ENCODE measurements at places on chromosomes 1 and 21. TPM values are rescaled to one million over a fixed set of nuclear protein-coding genes. Genes with fewer than 3 reads are reported as not detected.

The OR2T8 gene
- not detected for total RNA-seq

The TCEA3 gene
- total RNA-seq: 0.86 TPM

The MSH4 gene
- 0.10 TPM for total RNA-seq

The ABL2 gene
- 188 TPM for total RNA-seq

The PADI2 gene
- not detected for total RNA-seq

The PRAMEF9 gene
- total RNA-seq: not detected

The TRNP1 gene
- total RNA-seq: 13.3 TPM

The CASQ1 gene
- total RNA-seq: not detected

The SH2D2A gene
- total RNA-seq: 0.33 TPM

The NBPF1 gene
- 37.3 TPM for total RNA-seq

The OPRD1 gene
- not detected for total RNA-seq

The THEM5 gene
- total RNA-seq: not detected

The CNIH3 gene
- 0.98 TPM for total RNA-seq

The NHLH1 gene
- total RNA-seq: 0.19 TPM

The HTR1D gene
- under 0.01 TPM for total RNA-seq

The ID3 gene
- 400 TPM for total RNA-seq

The OR2T11 gene
- not detected for total RNA-seq

The S100B gene
- total RNA-seq: not detected

The RHD gene
- not detected for total RNA-seq

The THEMIS2 gene
- total RNA-seq: 9.8 TPM

The C1orf116 gene
- not detected for total RNA-seq

The PRELP gene
- total RNA-seq: under 0.01 TPM

The FNBP1L gene
- total RNA-seq: 82.3 TPM

The TNFSF4 gene
- total RNA-seq: 11.8 TPM

The FAM163A gene
- not detected for total RNA-seq

The FHAD1 gene
- not detected for total RNA-seq

The KRTAP7-1 gene
- total RNA-seq: not detected

The TMEM125 gene
- not detected for total RNA-seq

The PGBD5 gene
- total RNA-seq: not detected

The HMGN2 gene
- total RNA-seq: 245 TPM

The FAM151A gene
- total RNA-seq: not detected

The C1orf53 gene
- 1.3 TPM for total RNA-seq

The AURKAIP1 gene
- 104 TPM for total RNA-seq

The COPA gene
- 223 TPM for total RNA-seq

The LCE1E gene
- total RNA-seq: not detected

The ZMYND12 gene
- not detected for total RNA-seq

The CD1E gene
- not detected for total RNA-seq

The ACTL8 gene
- not detected for total RNA-seq

The TMEM59 gene
- total RNA-seq: 179 TPM

The FABP3 gene
- 0.86 TPM for total RNA-seq

The PRR9 gene
- not detected for total RNA-seq

The CDA gene
- 0.98 TPM for total RNA-seq

The HAO2 gene
- not detected for total RNA-seq

The KRTAP21-2 gene
- not detected for total RNA-seq

The NR5A2 gene
- 3.6 TPM for total RNA-seq

The MATN1 gene
- total RNA-seq: under 0.01 TPM

The MYOG gene
- total RNA-seq: not detected

The GPR52 gene
- total RNA-seq: 1.6 TPM

The MFN2 gene
- total RNA-seq: 72.2 TPM

The CYP4X1 gene
- total RNA-seq: 3.3 TPM

The FTCD gene
- not detected for total RNA-seq

The PER3 gene
- total RNA-seq: 3.2 TPM

The FCMR gene
- total RNA-seq: 0.38 TPM

The TSPAN1 gene
- total RNA-seq: not detected

Measured in vein endothelial cell (primary cell).